ENCODE measurements at places on chromosomes 4 and X.
A peak's percentile ranks its signal among the peaks of the same experiment; 100 is the strongest.

- DNase-seq, result no peak
Measured at GRCh38 chrX:109939498-109939897, 63.4 kb upstream of the TMEM164 start.

DNA sequence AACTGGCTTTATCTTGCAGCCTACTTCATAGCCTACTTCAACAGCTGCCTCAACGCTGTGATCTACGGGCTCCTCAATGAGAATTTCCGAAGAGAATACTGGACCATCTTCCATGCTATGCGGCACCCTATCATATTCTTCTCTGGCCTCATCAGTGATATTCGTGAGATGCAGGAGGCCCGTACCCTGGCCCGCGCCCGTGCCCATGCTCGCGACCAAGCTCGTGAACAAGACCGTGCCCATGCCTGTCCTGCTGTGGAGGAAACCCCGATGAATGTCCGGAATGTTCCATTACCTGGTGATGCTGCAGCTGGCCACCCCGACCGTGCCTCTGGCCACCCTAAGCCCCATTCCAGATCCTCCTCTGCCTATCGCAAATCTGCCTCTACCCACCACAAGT is 4.0 kb downstream of the GPR50 start:
- no peak for DNase-seq

DNA sequence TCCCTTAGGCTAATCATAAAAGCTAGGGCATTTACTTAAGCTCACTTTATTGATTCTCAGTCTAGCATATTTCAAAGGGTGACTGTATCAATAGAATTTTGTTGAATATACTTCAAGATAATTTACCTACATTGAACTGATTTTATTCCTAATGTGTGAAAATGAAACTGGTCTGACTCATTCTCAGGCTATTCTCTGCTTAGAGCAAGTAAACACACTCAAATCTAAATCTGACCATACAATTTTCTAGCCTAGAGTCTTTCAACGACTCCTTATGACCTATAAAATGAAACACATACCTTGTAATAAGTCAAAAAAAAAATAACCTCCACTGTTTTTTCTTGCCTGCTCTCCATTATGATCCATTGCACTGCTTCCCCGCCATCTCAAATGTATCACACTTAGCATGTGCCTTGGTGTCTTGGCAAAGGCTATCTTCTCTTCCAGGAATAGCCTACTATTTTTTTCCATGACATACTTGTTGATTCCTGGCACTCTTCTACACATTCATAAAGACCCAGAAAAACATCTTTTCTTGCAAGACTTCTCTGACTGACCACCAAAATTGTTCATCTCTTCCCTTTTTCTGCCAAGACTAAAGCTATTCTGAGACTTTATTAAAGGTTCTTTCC is 965.1 kb upstream of the HS3ST1 start:
- DNase-seq, result no peak

DNA sequence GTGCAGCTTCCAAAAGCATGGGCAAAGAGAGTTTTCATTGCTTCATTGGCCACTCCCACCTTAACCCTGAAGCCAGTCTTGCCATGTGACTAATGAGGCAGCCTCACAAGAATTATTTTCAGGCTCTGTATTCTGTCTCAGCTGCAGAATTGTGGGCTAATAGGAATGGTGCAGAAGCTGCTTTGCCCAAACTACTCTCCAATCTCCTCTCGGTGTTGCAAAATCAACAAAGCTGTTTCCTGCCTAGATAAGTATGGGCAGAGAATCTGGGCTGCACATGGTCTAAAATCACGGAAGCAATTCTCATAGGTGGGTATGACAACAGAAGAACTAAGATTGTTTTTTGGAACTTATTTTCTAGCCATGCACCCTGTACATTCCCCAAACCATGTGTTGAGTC is 31.4 kb downstream of the PPP1R2C start:
- DNase-seq, result no peak

DNA sequence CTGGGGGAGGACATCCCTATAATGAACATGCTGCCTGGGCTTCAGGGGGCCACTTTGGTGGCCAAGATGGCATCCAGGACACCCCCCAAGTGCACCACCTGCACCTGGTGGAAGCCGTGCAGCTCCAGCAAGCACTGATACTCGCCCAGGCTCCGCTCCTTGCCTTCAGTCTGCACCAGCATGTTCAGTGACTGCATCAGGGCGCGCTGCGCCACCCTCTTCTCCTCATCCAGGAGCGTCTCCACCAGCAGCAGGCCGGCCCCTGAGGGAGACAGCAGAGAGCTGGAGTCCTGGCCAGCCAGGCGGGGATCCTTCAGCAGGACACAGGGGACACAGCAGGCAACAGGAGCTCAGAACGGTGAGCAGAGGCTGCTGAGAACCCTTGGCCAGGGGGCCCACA is 11.3 kb upstream of the SLC25A6 start:
- DNase-seq, result no peak

DNA sequence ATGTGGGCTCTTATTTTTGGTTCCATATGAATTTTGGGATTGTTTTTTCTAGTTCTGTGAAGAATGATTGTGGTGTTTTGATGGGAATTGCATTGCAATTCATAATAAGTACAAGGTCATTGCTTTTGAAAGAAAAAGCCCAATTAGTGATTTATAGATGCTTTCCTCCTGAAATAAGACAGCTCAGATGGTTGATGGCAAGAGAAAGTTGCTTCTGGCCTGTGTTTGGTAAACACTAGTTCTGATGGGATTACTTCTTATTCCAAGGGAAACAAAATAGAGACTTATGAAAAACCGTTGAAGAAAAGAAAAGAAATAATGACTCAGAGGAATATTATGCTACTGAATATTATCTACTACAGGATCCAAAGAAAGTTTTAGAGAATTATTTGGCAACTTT is 144.9 kb downstream of the SPANXA1 start:
- no peak for DNase-seq

- no peak for DNase-seq
Measured at GRCh38 chrX:43949669-43950068, 23.5 kb downstream of the NDP start.

GRCh38 chr4:138915756-138916155 is 99.8 kb upstream of the NOCT start:
- DNase-seq, result no peak

- DNase-seq, result no peak
Measured at GRCh38 chr4:156377036-156377710, 423.5 kb upstream of the CTSO start.

GRCh38 chrX:17735406-17735805 is 1.9 kb upstream of the SCML1 start:
- no peak for DNase-seq

DNA sequence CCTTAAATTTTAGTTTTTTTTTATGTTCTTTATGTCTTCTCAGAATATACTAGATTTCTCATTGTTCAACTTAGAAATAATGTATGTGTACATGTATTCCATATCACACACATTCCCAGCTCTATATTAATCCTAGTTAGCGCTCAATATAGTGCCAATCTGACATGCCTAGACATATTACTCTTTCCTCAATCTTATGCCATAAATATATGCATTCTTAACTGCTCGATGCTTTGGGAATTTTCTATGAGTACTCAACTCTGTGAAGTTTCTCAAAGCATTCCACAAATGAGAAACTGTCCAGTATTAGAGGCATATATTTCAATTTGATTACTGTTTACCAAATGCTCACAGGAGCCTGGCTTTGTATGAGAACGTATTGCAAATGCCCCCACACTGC is 231.2 kb upstream of the VEGFC start:
- DNase-seq, result no peak

DNA sequence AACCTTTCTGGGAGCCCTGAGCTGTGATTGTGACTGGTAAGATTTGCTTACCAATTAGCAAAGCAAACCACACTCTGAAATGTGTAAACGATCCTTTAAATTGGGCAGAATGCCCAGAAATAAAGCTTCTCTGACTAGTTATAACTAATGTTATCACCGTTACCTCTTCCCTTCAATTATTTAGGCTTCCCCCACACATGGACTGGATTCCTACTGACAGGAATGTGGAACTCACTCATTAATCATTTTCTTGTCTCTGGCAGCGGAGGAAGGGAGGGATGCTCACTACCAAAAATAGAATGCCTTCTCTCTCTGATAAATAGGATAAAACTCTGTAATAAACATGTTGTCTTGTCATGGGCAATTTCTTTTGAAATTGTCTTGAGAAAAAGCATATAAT is 25.3 kb upstream of the NWD2 start:
- no peak for DNase-seq

DNA sequence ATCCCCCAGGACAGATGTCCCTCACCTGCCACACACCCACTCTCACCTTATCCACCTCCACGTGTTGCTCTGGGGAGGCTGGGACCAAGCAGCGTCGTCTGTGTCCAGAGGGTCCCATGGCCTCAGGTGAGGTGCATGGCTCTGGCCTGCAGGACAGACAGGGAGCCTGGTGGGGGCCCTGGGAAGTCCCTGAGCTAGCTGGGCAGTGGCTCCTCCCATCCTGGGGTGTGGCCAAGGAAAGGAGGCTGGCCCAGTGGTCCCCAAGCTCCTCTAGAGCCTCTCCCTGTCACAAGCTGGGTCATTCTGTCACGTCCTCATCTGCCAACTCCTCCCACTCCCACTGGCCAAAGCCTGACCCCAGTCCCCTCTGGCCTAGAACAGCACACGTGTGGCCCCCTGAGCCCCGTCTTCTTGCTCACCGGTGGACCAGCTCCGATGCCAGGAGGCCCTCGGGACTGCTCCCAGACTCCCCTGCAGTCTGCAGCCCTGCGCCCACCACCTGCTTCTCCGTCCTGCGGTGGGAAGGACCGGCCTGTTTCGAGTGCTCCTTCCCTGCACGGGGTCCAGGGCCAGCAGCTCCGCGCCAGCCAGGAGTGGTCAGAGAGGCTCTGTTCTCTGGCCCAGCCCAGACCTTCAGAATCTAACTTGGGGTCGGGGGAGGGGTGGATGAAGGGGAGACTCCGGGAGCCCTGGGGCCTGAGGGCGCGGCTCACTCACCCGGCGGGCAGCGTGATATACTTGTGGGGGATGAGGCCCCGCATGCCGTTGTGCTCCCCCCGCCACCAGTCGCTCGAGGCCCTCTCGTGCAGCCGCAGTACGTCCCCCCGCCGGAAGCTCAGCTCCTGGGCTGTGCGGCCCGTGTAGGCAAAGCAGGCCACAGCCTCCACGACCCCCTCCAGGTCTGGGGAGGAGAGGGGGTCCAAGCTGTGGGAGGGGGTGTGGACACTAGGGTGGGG is 4.8 kb downstream of the AVPR2 start:
- no peak for DNase-seq

DNA sequence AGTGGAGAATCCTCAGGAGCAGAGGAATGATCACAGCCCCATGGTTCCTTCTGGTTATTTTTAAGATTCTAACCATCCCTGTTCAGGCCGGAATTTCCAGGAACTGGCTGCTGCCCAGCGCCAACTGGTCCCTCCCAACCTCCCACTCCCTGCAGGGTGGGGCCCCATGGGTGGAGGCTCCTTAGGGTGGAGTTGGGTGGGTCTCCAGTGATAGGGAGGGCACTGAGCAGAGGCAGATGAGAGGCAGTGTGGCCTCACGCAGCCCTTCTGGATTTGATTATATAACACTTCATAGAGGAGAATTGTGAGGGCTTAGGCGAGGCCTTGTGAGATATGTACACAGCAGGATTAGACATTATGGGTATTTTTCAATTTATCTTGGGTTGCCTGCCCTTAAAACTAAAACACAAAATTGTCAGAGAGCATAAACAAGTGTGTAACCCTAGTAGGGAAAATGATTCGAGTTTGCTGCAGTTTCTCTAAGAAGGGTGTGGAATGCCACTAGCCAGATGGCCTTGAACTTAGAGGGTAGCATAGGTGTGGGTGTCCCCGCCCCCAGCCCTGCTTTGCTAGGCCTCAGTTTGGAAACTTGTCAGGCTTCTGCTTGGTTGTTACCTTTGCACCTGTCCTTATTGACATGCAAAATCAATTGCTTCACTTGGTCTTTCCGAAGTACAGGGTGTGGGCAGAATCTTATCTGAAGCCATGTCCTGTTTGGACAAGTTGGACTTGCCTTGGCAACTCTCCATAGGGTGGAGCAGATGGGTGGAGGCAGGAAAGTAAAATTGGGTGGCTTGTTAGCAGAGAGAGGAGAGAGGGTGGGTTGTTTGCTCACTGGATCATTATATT is 9.4 kb downstream of the KLF3 start:
- peak; percentile 51 for DNase-seq

DNA sequence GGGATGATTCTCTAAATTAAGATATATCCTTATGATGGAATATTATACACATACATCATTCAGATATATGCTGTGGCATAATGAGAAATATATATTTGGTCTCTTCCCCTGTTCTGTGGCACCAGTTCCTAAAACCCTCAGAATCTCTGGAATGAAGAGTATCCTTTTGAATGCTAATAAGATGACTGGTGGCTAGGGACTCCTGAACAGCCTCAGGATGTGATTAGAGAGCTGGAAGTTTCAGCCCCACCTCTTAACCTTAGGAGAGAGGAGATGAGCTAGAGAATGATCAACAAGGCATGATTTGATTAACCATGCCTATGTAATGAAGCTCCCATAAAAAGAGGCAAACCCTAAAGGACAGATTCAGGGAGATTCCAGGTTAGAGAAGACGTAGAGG is 632.0 kb downstream of the IQCM start:
- DNase-seq, result no peak

DNA sequence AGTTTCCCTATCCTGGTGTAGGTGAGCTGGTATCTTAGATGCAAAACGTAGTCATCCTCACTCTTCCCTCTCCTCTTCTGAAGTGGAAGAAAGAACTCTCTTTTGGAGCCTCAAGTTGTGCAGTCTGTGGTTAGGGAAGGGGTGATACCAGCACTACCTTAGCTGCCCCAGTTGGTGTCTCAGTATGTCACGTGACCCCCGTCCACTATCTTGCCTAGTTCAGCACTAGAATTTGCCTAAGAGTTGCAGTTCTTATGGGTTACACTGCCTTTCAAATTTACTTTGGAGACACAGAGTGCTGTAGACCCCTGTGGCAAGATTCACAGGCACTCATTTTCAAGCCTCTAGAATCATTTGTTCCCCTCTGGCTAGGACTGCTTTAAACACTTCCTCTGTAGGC is 322.8 kb upstream of the EDA2R start:
- DNase-seq, result no peak

GRCh38 chr4:24477919-24478318 is 106.4 kb downstream of the DHX15 start:
- DNase-seq, result no peak

- no peak for DNase-seq
Measured at GRCh38 chr4:115154826-115155225, 41.4 kb upstream of the NDST4 start.

DNA sequence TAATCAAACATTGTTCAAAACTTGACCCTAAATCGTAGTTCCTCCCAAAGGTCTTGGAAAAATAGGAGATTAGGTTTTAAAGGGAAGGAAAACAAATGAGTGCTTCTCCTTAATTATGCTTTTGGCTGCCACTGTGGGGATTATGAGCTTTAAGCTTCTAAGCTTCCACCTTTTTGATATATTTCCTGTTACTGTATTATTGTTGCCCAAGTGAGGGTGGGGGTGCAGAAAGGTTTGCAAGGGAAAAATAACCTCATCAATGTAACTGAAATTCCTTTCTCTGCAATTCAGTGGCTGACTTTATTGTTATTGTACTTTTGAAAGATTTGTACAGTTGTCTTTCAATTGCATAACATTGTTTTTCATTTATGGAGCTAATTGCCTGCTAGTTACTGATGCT is 285.1 kb downstream of the FRMPD4 start:
- no peak for DNase-seq

- no peak for DNase-seq
Measured at GRCh38 chrX:45164995-45165394, 35.7 kb downstream of the DIPK2B start.

Data from suppressor macrophage treated with lipopolysaccharide for 4 hours (primary cell).